ENCODE measurements at places on chromosomes 13 and 19.

DNA sequence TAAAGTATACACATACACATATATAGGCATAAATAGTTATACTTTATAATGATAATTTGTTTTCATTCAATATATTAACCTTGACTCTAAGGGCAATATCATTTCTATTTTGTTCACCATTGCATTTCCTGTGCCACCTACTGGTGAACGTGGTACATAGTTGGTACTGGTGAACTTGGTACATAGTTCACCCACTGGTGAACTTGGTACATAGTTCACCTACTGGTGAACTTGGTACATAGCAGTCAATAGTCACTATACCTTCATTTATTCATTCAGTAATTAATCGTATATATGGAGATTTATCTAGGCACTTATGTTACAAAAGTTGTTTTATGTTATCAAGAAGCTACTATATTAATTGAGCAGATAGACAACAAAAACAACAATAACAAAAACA is 172.6 kb upstream of the ATXN8OS start:
- H3K27ac ChIP-seq, result no peak overlapping the region
- no peaks in the 10 kb centered on the region for H3K27me3 ChIP-seq
- no peak overlapping the region for H3K4me3 ChIP-seq

- no peak overlapping the region for H3K4me3 ChIP-seq
- peak overlapping the region; percentile 79 for H3K27ac ChIP-seq
- H3K27me3 ChIP-seq, result no peaks in the 10 kb centered on the region
These were observed 20.0 kb downstream of the TICAM1 start for GRCh38 chr19:4811328-4812131.

DNA sequence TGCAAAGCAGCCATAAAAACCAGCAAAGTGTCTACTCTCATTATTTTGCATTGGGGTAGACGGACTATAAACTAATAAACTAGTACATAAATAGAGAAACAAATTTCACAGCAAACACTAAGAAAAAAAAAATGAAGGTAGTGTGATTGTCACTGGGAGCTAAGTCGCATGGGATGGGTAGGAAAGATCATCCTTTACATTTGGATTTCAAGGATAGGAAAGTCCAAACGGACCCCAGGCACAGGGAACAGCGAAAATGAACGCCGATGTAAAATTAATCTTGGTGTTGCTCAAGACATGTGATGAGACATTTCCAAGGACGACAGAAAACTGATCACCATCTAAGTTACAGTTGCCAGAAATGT is 690 bp upstream of the SGTA start:
- H3K4me1 ChIP-seq, result no peaks in the 10 kb centered on the region
- no peak overlapping the region for H3K4me3 ChIP-seq
- H3K27me3 ChIP-seq, result no peaks in the 10 kb centered on the region
- H3K36me3 ChIP-seq, result no peaks in the 10 kb centered on the region
- H3K27ac ChIP-seq, result peak overlapping the region; percentile 96

GRCh38 chr13:60627071-60627686 is 230.2 kb downstream of the TDRD3 start:
- no peaks in the 10 kb centered on the region for H3K27me3 ChIP-seq
- H3K27ac ChIP-seq, result no peak overlapping the region
- H3K4me1 ChIP-seq, result no peaks in the 10 kb centered on the region
- no peak overlapping the region for H3K4me3 ChIP-seq

DNA sequence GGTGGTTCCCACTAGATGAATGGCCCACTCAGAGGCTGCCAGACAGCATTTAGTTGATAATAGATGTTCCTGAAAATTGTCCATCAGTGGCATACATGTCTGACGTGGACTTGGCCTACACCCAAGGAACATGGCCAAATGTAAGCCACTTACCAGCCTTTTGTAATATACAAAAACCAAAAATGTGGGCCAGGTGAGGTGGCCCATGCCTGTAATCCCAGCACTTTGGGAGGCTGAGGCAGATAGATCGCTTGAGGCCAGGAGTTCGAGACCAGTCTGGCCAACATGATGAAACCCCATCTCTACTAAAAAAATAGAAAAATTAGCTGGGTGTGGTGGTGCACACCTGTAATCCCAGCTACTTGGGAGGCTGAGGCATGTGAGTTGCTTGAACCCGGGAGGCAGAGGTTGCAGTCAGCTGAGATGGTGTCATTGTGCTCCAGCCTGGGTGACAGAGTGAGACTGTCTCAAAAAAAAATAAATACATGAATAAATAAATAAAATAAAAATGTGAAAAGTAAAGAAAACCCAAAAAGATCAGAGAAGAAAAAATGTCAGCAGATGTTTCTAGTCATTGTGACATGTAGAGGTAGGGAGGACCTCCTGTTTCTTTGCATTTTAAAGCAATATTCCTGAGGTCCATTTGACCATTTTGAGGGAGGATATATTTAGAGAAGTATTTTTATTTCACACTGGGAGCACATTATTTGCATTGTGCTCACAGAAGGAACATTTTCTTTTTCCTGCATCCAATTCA is 7.1 kb upstream of the WTIP start:
- peak overlapping the region; percentile 0 for H3K27ac ChIP-seq
- peaks cover 19% of the 10 kb centered on the region for H3K4me1 ChIP-seq
- H3K27me3 ChIP-seq, result no peaks in the 10 kb centered on the region

GRCh38 chr13:37134411-37135041 is 29.1 kb upstream of the CSNK1A1L start:
- no peak overlapping the region for H3K4me3 ChIP-seq
- H3K36me3 ChIP-seq, result no peaks in the 10 kb centered on the region
- H3K27ac ChIP-seq, result no peak overlapping the region
- peak; percentile 48 for ATAC-seq

- no peak overlapping the region for H3K27ac ChIP-seq
- no peaks in the 10 kb centered on the region for H3K36me3 ChIP-seq
- H3K4me3 ChIP-seq, result no peak overlapping the region
- H3K4me1 ChIP-seq, result no peaks in the 10 kb centered on the region
These were observed 99.8 kb downstream of the CRYL1 start for GRCh38 chr13:20425819-20426219.

DNA sequence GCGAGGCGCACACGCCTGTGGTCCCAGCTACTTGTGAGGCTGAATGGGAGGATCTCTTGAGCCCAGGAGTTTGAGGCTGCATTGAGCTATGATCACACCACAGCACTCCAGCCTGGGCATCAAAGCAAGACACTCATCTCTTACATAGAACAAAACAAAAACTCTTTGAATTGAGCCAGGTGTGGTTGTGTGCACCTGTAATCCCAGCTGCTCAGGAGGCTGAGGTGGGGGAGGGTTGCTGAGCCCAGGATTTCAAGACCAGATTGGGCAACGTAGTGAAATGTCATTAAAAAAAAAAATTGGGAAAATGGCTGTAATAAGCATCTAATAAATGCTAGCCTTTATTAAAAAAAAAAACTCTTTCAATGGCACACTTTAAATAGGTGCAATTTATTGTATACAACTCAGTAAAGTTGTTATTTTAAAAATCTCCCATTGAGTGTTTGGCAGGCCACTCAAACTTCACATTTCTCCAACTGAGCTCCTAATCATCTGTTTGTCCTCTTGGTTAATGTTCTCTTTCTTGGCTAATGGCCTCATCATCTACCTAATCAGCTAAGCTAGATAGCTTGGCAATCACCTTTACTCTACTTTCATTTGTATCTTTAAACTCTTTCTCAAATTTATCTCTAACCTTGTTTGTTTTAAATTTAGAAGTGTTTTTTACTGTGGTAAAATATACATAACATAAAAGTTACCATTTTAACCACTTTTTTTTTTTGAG is 28.1 kb upstream of the HMGB1 start:
- H3K27ac ChIP-seq, result no peak overlapping the region
- no peak overlapping the region for H3K4me3 ChIP-seq
- H3K4me1 ChIP-seq, result no peaks in the 10 kb centered on the region
- no peaks in the 10 kb centered on the region for H3K27me3 ChIP-seq
- no peak for ATAC-seq

- H3K4me1 ChIP-seq, result peaks cover 69% of the 10 kb centered on the region
- no peak for ATAC-seq
- H3K4me3 ChIP-seq, result peak overlapping the region; percentile 57
- H3K36me3 ChIP-seq, result no peaks in the 10 kb centered on the region
These were observed 1.9 kb downstream of the KCTD12 start for GRCh38 chr13:76884186-76884906.

DNA sequence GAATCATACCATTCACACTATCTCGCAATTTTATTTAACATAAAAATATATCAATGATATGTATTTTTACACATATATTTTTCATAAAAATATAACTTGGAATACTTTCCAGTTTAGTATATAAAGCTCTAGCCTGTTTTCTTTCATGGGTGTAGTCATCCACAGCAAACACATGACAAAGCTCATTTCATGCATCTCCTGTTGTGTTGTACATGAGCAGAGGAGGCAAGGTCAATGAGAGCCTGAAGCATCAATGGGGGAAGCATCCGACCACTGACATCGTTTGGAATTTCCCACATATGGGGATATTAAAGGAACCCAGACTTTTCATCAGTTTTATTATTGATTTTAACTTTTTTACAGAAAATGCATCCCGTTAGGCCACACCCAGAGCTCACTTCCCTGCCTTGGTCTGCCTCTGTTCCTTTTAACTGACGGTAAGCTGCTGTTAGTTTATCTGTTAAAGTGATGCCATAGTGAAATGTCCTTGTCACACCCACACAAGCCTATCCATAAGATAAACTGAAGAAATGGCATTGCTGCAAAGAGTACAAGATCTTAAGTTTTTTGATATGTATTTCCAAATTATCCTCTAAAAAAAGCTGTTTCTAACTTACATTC is 44.0 kb downstream of the MIPEP start:
- no peak for ATAC-seq
- H3K36me3 ChIP-seq, result no peaks in the 10 kb centered on the region
- H3K27me3 ChIP-seq, result no peaks in the 10 kb centered on the region
- no peak overlapping the region for H3K27ac ChIP-seq
- no peak overlapping the region for H3K4me3 ChIP-seq
- no peaks in the 10 kb centered on the region for H3K4me1 ChIP-seq

DNA sequence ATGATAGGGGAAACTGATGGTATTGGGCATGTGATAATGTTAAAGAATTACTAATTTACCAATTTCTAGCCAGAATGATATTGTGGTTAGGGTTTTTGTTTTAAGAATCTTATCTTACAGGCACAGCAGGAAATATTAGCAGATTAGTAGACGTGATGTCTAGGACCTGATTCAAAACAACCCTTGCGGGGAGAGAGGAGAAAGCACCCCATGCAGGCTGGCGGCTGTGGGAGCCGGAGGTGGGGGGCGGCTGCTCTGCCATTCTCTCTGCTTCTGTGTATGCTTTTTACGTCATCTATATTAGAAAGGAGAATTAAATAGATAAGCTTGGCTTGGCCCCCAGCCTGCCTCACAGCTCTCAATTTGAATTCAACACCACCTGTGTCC is 41.5 kb downstream of the MLLT1 start:
- H3K4me3 ChIP-seq, result no peak overlapping the region
- ATAC-seq, result no peak
- H3K27ac ChIP-seq, result no peak overlapping the region
- H3K27me3 ChIP-seq, result no peaks in the 10 kb centered on the region

GRCh38 chr13:113365971-113366588 is 2.1 kb upstream of the GRTP1 start:
- H3K4me1 ChIP-seq, result no peaks in the 10 kb centered on the region
- H3K27me3 ChIP-seq, result no peaks in the 10 kb centered on the region
- ATAC-seq, result no peak
- H3K27ac ChIP-seq, result no peak overlapping the region
- H3K4me3 ChIP-seq, result no peak overlapping the region

- H3K4me1 ChIP-seq, result peaks cover 24% of the 10 kb centered on the region
- H3K27ac ChIP-seq, result peak overlapping the region; percentile 93
- H3K36me3 ChIP-seq, result no peaks in the 10 kb centered on the region
- no peaks in the 10 kb centered on the region for H3K27me3 ChIP-seq
- peak overlapping the region; percentile 98 for H3K4me3 ChIP-seq
These were observed 22.8 kb downstream of the ZNF763 start for GRCh38 chr19:11987405-11988281.

- peak; percentile 73 for ATAC-seq
- no peaks in the 10 kb centered on the region for H3K27me3 ChIP-seq
- no peak overlapping the region for H3K27ac ChIP-seq
These were observed 35.9 kb upstream of the MAB21L1 start for GRCh38 chr13:35512271-35512920.

DNA sequence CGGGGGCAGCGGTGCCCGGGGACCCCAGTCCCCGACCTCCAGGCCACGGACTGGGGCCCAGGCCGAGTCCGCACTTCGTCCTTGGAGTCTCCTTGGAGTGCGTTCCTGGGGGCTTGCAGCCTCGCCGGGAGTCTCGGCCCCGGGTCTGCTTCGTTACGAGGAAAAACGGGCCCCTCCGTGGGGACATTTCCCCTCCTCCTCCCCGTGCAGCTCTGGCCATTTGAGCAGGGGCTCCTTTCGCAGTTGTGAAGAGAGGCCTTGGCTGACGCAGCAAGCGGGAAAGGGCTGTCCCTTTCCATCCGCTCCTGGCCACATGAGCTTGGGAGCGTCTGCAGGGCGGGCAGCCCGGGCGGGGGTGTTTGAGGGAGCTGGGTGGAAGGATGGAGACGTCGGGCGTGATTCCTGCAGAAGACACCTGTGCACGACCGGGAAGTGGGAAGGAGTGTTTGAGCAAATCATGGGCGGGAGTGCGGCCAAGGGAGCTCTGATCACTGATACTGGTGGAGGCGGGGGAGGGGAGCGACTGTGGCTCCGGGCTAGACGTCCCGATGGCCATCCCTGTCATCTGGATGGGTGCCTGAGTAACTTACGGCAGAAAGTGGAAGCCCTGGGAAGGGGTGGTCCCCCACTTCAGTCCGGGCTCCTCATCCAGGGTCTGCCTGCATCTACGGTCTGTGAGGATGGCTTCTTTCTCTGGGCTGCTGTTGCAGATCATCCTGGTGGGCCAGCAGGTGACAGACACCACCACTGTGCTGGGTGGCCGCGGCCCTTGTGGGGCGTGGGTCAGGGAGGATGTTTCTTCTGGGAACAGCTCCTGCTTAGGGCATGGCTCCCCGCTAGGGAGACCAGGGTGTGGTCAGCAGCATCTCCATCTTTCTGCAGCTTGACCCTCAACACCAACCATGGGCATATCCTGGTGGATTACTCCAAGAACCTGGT is 736 bp downstream of the GPI start:
- peak; percentile 69 for ATAC-seq
- no peaks in the 10 kb centered on the region for H3K36me3 ChIP-seq
- no peaks in the 10 kb centered on the region for H3K27me3 ChIP-seq

GRCh38 chr13:113888701-113889330 is 24.9 kb upstream of the GAS6 start:
- peaks cover 24% of the 10 kb centered on the region for H3K4me1 ChIP-seq
- H3K36me3 ChIP-seq, result no peaks in the 10 kb centered on the region
- no peaks in the 10 kb centered on the region for H3K27me3 ChIP-seq
- ATAC-seq, result no peak
- no peak overlapping the region for H3K4me3 ChIP-seq

DNA sequence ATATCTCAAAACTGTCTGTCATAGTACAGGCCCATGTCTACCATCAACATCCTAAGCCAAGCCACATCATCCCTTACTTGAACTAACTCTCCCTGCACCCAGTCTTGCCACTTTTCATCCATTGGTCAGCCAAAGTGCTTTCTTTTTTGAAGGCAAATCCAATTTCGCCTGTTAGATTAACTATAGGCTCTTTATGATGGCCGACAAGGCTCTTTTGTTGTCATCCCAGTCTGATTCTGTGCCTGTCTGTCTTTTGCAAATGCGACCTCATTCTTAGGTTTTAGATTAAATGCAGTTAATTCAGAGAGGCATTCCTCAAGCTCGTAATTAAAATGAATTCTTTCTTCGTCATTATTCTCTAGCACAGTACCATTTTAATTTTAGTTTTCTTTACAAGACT is 148.3 kb downstream of the HS6ST3 start:
- H3K27me3 ChIP-seq, result no peaks in the 10 kb centered on the region
- H3K27ac ChIP-seq, result no peak overlapping the region
- no peaks in the 10 kb centered on the region for H3K36me3 ChIP-seq
- H3K4me1 ChIP-seq, result no peaks in the 10 kb centered on the region
- no peak for ATAC-seq

Measured in gastroesophageal sphincter (tissue), 4 donors.